ENCODE measurements at places on chromosomes 5 and 9. TPM values are rescaled to one million over a fixed set of nuclear protein-coding genes. Genes with fewer than 3 reads are reported as not detected.

DNA sequence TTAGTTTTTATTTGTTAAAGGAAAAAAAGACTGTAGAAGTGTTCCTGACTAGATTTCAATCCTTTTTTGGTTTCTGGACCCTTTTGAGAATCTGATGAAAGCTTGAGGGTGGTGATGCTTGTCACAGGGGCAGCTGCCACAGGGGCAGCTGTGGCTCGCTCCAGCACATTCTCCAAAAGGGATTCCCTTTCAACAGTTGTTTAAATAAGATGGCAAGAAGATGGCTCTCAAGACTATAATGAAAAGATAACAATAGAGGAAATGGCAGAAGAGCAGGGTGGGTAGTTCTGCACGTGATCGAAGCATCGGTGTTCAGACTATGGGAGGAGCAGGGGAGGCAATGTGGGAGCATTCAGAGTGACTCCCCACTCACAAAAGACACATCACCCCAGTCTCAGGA lies 46.5 kb upstream of the TNFAIP8 start:
- DNase-seq: no peak
- no peak overlapping the region for H3K4me3 ChIP-seq
- H3K27me3 ChIP-seq: no peaks in the 10 kb centered on the region
- no peaks in the 10 kb centered on the region for H3K4me1 ChIP-seq

DNA sequence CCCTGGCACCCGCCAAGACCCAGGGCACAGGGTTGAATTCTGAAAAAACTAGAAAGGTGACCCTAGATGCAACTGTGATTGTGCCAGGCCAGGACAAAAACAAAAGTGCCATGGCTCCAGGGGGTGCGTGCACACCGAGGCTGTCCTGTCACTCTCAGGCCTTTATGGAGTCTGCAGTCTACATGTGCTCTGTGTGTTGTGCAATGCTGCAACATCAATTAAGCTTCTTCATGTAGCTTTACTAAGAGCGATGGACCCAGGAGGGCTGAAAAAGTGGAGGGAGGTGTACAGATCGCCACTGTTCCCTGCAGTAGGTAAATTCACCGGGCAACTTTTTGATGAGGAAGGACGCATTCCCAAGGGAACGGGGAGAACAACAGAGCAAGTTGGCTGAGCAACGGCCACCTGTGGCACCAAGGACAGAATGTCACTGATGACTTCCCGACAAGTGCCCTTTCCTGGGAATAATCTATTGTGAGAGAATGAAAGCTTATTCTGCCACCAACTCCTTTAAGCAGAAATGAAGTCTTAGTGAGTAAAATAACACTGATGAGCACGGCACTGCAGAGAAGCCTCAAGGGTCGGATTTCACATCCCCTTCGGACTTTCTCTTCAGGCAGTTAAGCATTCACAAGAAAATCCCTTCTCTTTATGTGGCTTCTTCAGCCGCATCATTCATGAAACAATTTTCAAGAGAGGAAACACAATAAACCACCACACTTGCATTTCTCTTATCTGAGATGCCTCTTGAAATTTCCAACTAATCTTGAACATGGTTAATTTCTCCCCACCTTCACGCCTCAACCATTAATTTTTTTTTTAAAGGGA lies 149.6 kb downstream of the DROSHA start:
- DNase-seq: no peak
- H3K4me1 ChIP-seq: no peaks in the 10 kb centered on the region
- H3K4me3 ChIP-seq: no peak overlapping the region
- no peaks in the 10 kb centered on the region for H3K36me3 ChIP-seq
- no peak overlapping the region for H3K27ac ChIP-seq
- H3K27me3 ChIP-seq: no peaks in the 10 kb centered on the region

GRCh38 chr9:4842734-4843133 lies 50.0 kb downstream of the RCL1 start:
- no peaks in the 10 kb centered on the region for H3K36me3 ChIP-seq
- DNase-seq: no peak
- H3K27ac ChIP-seq: no peak overlapping the region
- H3K27me3 ChIP-seq: no peaks in the 10 kb centered on the region
- no peak overlapping the region for H3K4me3 ChIP-seq

GRCh38 chr5:80481019-80481893 lies 6.6 kb upstream of the FAM151B start:
- no peak overlapping the region for H3K4me3 ChIP-seq
- no peak overlapping the region for H3K27ac ChIP-seq
- no peaks in the 10 kb centered on the region for H3K4me1 ChIP-seq
- no peaks in the 10 kb centered on the region for H3K36me3 ChIP-seq

DNA sequence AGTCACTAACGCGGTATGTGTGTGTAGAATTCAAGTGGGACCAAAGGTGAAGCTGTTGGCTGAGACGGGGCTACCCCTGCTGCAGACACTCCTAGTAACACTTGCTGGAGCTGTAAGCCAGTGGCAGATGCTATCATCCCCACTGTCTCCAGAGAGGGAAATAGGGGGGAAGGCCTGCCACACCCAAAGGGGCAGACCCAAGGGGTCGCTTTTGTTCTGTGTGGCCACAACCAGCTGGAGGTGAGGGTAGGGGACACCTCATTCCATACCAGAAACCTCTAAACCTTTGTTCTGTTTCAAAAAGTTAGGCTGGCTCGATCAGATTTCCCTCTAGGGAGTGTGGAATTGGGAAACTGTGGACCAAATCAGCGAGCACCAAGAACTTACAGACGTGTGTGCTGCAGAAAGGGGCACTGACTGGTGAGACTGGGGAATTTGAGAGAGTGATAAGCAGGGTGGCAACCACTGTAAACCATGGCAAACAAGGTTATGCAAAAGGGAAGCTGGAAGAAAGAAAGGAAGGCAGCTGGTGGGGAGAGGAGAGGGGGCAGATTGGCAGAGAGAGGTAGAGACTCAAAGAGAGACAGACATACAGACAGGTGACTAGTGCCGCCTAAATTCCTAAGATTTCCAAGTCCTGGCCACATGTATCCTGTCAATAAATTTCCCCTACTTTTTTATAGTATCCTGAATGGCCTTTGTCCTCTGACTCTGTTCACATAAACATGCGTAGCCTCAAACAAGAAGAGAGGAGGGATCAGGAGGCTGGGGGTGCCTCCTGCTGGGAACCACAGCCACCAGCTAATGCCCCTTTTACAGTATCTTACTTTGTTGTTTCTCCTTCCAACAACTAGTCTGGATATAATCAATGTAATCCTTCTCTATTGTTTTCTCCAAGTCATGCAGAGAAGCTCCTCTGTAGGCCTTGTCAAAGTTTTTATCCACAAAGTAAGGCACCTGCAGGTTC lies 15.6 kb upstream of the SPATA24 start:
- no peak overlapping the region for H3K4me3 ChIP-seq
- H3K36me3 ChIP-seq: no peaks in the 10 kb centered on the region
- no peak for DNase-seq

DNA sequence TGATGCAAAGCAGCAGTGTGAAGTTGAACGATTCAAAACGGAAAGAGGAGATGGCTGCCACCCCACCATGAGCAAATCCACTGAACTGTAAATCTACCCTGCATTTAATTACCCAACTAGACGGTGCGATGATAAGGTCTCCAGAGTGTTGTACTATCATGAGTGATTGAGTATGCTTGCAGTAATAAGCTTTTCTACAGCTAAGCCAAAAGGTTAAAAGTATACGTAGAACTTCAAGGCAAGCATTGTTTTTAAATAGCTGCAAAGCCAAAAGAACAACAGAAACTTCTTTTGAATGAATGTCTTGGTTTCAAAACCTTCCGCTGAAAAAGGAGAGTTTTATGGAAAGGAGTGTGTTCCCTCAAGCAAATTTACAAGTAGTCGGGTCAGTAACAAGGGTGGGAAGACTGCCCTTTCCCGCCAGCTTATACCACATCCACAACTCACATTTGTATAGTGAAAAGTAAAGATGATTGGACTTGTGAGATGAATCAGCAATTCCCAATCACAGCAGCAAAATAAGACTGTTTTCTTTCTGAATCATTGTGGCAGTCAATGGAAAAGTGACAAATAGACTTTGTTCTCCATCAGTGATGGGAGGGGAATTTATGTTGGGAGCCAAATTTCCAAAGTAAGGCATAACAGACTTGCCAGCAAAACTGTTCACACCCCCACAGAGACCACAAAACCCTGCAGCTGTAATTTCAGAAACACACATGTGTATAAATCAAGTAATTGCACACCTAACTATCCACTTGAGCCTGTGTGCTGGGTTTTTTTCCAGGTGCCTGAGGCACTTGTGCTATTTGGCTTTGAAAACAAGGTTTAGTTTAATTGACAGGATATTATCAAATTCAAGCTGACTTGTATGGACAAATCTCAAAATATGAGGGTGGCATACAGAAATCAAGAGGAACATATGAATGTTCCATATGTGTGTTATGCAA lies 407.7 kb upstream of the GRAMD2B start:
- no peaks in the 10 kb centered on the region for H3K27me3 ChIP-seq
- H3K4me3 ChIP-seq: no peak overlapping the region
- peak overlapping the region; percentile 50 for H3K27ac ChIP-seq
- H3K4me1 ChIP-seq: no peaks in the 10 kb centered on the region
- no peaks in the 10 kb centered on the region for H3K36me3 ChIP-seq

DNA sequence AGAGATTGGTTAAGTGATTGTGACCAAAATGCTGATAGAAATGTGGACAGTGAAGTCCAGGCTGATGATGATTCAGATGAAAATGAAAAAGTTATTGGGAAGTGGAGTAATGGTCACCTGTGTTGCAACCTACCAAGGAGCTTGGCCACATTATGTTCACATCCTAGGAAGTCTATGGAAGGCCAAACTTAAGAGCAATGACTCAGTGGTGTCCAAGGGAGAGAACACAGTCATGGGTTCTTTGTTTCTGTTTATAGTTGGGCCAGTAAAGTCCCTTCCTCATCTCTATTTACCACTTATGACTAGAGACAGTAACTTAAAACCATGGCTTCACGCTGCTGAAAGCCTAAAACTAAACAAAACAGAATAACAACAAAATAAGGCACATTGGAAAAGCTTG lies 555.3 kb upstream of the DAB2 start:
- DNase-seq: no peak
- H3K4me3 ChIP-seq: no peak overlapping the region
- no peak overlapping the region for H3K27ac ChIP-seq
- H3K27me3 ChIP-seq: no peaks in the 10 kb centered on the region

- H3K4me1 ChIP-seq: no peaks in the 10 kb centered on the region
- no peaks in the 10 kb centered on the region for H3K27me3 ChIP-seq
- H3K4me3 ChIP-seq: no peak overlapping the region
- no peak for DNase-seq
- no peak overlapping the region for H3K27ac ChIP-seq
Observed at GRCh38 chr5:117568622-117569021, 994.0 kb upstream of the SEMA6A start.

GRCh38 chr5:82018462-82018861 lies 46.6 kb downstream of the ATG10 start:
- no peak for DNase-seq
- H3K36me3 ChIP-seq: no peaks in the 10 kb centered on the region
- H3K27me3 ChIP-seq: no peaks in the 10 kb centered on the region
- no peaks in the 10 kb centered on the region for H3K4me1 ChIP-seq

GRCh38 chr5:25850581-25850980 lies 1187.8 kb downstream of the CDH9 start:
- no peak overlapping the region for H3K27ac ChIP-seq
- H3K27me3 ChIP-seq: no peaks in the 10 kb centered on the region
- no peak overlapping the region for H3K4me3 ChIP-seq
- no peak for DNase-seq
- H3K4me1 ChIP-seq: no peaks in the 10 kb centered on the region

DNA sequence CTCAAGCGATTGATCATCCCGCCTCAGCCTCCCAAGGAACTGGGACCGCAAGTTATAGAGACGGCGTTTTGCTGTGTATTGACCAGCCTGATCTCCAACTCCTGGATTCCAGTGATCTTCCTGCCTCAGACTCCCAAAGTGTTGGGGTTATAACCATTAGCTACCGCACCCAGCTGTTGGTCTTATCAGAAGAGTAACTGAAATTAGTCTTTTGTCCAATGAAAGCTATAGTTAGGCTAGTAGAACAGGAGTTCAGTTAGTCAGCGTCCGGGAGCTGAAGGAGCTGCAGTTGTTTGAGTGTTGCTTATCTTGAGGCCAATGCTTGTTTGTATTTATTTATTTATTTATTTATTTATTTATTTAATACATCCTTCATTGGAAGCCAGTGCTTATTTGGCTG lies 3.2 kb upstream of the MIGA2 start:
- H3K27me3 ChIP-seq: no peaks in the 10 kb centered on the region
- no peaks in the 10 kb centered on the region for H3K4me1 ChIP-seq
- H3K4me3 ChIP-seq: no peak overlapping the region

GRCh38 chr5:134275822-134276221 lies 49.9 kb upstream of the PPP2CA start:
- H3K27me3 ChIP-seq: no peaks in the 10 kb centered on the region
- no peaks in the 10 kb centered on the region for H3K36me3 ChIP-seq
- H3K4me1 ChIP-seq: no peaks in the 10 kb centered on the region
- no peak overlapping the region for H3K27ac ChIP-seq
- DNase-seq: no peak

GRCh38 chr5:14745753-14746152 lies 81.2 kb downstream of the OTULIN start:
- H3K4me1 ChIP-seq: no peaks in the 10 kb centered on the region
- H3K4me3 ChIP-seq: no peak overlapping the region
- DNase-seq: no peak
- H3K27me3 ChIP-seq: no peaks in the 10 kb centered on the region
- H3K27ac ChIP-seq: no peak overlapping the region

GRCh38 chr5:140468188-140468587 lies 66.6 kb downstream of the ANKHD1 start:
- H3K27ac ChIP-seq: no peak overlapping the region
- H3K27me3 ChIP-seq: no peaks in the 10 kb centered on the region
- no peak for DNase-seq
- H3K36me3 ChIP-seq: no peaks in the 10 kb centered on the region
- no peak overlapping the region for H3K4me3 ChIP-seq

DNA sequence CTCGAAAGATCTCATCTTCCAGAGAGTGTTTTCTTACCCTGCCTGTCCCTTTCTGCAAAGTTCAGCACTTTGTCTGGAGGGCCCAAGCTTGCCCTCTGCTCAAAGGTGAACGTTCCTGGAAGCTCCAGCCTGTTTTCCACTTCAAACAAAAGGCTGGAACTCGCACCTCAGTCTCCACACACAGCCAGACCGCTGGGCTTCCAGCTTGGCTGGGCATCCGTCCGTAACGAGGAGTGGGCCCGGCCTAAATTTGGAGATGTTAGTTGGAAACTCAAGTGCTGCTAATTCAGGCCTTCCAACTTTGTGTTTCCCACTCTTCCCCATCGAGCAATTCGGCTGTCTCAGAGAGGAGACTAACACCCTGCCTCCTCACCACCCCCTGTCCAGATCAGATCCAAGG lies 35.1 kb downstream of the FGF18 start:
- peaks cover 7% of the 10 kb centered on the region for H3K4me1 ChIP-seq
- no peak overlapping the region for H3K4me3 ChIP-seq
- no peaks in the 10 kb centered on the region for H3K36me3 ChIP-seq
- H3K27me3 ChIP-seq: no peaks in the 10 kb centered on the region
- H3K27ac ChIP-seq: no peak overlapping the region

- H3K4me1 ChIP-seq: no peaks in the 10 kb centered on the region
- H3K27me3 ChIP-seq: peaks cover 79% of the 10 kb centered on the region
- no peaks in the 10 kb centered on the region for H3K36me3 ChIP-seq
- no peak for DNase-seq
- no peak overlapping the region for H3K4me3 ChIP-seq
Observed at GRCh38 chr5:73443829-73444498, 4.6 kb downstream of the FOXD1 start.

- H3K27me3 ChIP-seq: no peaks in the 10 kb centered on the region
- no peaks in the 10 kb centered on the region for H3K36me3 ChIP-seq
- H3K27ac ChIP-seq: no peak overlapping the region
- H3K4me3 ChIP-seq: no peak overlapping the region
- H3K4me1 ChIP-seq: no peaks in the 10 kb centered on the region
Observed at GRCh38 chr9:37215830-37216229, 95.5 kb downstream of the ZCCHC7 start.

Gene ENTPD8
- not detected for total RNA-seq

Gene CEP78
- 8.7 TPM for total RNA-seq

Gene SPOCK1
- total RNA-seq: 131 TPM

Gene ADRB2
- total RNA-seq: 9.2 TPM

Gene BARHL1
- not detected for total RNA-seq

Gene KCNIP1
- total RNA-seq: 7.0 TPM
